H1 (cell line): ENCODE measurements at places on chromosomes 3 and 15.
A peak's percentile ranks its signal among the peaks of the same experiment; 100 is the strongest.

DNA sequence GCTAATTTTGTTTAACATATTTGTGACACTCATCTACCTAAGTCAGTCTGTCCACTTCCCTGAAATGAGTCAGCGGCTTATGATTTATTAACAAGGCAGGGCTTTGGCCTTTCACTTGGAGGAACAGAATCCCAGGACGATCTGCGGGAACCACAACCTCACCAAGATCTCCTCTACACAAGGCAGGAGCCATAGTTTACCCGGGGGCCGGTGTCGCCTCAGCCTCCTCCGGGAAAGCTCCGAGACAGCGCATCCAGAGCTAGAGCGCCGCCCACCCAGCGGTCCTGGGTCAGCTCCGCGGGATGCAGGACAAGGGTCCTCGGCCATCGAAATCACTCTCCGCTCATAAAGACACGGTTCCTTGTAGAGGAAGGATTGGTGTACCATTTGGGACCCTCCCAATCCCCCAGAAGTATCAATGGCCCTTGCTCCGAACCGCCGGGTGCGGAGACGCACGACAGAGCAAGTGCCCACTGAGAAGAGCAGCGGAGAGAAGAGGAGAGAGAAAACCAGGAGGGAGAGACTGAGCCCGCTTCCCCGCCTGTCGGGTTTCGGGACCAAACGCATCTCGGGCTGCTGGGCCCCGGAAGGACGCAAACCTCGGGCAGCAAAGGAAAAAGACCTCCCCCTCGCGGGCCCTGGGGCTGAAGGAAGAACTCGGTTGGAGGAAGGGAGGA lies 13.1 kb upstream of the ALCAM start:
- H3K4me3 ChIP-seq: peak overlapping the region; percentile 45
- H3K27me3 ChIP-seq: no peaks in the 10 kb centered on the region
- DNase-seq: no peak
- H3K4me1 ChIP-seq: no peaks in the 10 kb centered on the region

DNA sequence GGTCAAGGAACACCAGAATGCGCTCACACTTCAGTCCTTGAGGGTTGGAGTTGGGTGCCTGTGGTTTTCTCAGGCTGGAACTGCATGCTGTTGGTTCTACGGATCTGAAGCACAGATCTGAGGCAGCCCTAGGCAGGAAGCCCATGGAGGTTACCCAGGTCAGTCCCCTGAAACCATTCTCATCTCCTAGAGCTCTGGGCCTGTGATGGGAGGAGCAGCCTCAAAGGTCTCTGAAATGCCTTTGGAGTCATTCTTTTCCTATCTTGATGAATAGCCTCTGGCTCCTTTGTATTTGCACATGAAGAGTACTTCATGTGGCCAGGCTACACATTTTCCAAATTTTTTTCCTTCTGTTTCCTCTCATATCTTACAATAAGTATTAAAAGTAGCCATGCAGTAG lies 179.3 kb upstream of the UBE2E1 start:
- no peak for DNase-seq
- no peak overlapping the region for H3K27ac ChIP-seq
- H3K36me3 ChIP-seq: no peaks in the 10 kb centered on the region
- H3K4me3 ChIP-seq: no peak overlapping the region
- no peaks in the 10 kb centered on the region for H3K27me3 ChIP-seq

- H3K27me3 ChIP-seq: no peaks in the 10 kb centered on the region
- no peak overlapping the region for H3K27ac ChIP-seq
- H3K4me1 ChIP-seq: no peaks in the 10 kb centered on the region
- H3K36me3 ChIP-seq: no peaks in the 10 kb centered on the region
Measured at GRCh38 chr3:173730391-173730790, 332.8 kb downstream of the NLGN1 start.

DNA sequence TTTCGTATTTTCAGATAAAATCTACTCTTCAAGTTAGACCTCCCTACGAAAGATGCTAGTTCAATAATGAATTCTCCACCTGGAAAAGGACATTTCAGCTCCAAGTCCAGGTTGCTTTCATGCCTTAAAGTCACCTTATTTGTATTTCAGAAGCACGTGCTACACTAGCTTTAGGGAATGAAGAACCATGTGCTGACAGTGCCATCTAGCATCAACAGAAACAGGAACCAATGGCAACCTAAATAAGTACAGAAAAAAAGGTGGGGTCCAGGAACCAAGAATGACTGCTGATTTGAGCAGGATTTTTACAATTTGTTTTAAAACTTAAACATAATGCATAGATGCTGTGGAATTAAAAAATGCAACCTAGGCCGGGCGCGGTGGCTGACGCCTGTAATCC lies 77.6 kb upstream of the SNRPN start:
- H3K36me3 ChIP-seq: no peaks in the 10 kb centered on the region
- no peak for DNase-seq
- no peak overlapping the region for H3K4me3 ChIP-seq
- no peaks in the 10 kb centered on the region for H3K4me1 ChIP-seq

- no peak overlapping the region for H3K27ac ChIP-seq
- DNase-seq: no peak
- no peaks in the 10 kb centered on the region for H3K27me3 ChIP-seq
- H3K4me1 ChIP-seq: peaks cover 5% of the 10 kb centered on the region
Measured at GRCh38 chr3:125125821-125126245, 70.0 kb upstream of the HEG1 start.
